Cerebellum (tissue), 4 donors: ENCODE measurements at places on chromosomes 2 and 18. TPM values are rescaled to one million over a fixed set of nuclear protein-coding genes. Genes with fewer than 3 reads are reported as not detected.

CFC1B gene
- total RNA-seq = not detected

LYG2 gene
- total RNA-seq = not detected

BCS1L gene
- total RNA-seq = 15.2 TPM

HOXD3 gene
- total RNA-seq = not detected

EFEMP1 gene
- 25.0 TPM for total RNA-seq

DNA sequence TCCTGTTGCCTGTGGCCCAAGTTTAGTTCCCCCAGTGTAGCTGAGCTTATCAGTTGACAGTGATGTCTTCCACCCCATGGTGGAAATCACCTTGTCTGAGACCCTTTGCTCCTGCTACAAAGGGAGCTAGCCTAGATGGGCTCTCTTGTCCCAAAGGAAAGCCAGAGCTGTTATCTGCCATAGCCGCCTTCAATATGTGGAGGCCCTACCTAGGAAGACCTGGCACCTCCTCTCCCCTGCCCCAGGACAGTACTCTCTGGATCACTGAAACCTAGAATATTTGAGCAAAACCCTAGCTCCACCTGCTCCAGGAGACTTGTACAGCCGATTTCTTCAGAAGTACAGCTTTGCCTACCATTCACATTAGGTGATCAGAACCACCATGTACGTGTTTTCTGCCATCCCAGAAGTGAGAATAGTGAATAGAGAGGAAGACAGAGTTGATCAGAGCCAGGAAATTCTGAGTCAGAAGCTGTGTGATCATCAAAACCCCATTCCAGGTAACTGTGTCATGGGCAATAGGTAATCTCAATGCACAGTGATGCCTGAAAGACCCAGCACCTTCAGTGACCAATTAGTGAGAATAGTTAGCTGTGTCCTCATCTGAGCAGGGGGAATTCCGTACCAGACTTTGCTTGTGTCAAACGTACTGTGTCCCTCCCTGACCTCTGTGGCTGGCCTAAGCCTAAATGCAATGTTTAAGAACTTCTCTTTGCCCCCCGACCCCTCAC lies 138.4 kb upstream of the ALPP start:
- no peak for DNase-seq

DNA sequence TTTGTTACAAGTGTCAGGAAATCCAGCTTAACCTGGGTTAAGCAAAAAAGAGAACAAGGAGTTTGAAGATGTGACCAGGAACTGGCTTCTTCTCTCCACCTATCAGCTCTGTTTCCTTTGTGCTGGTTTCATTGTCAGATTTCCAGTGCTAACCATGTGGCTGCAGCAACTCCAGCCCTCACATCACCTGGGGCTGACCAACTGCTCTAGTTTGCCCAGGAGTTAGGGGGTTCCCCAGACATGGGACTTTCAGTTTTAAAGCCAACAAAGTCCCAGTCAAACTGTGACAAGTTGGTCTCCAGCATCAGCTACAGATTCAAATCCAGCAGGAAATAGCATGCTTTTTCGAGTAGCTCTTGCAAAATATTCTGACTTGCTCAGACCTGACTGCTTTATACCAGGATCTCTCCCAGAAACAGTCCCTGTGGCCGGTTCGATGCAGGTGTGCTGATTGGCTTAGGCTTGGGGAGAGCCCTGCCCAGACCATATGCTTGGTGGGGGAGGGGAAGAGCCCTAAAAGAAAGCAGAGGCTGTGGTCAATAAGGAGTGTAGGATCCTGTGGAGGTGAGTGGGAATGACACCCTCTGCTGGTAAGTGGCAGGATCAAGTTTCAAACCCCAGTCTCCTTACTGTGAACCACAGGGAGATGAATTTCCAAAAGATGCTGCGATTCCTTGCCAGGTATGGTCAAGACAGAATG lies 49.5 kb downstream of the KCNE4 start:
- DNase-seq = no peak

GRCh38 chr2:64311948-64312621 lies 141.9 kb upstream of the LGALSL start:
- peak; percentile 69 for DNase-seq

DNA sequence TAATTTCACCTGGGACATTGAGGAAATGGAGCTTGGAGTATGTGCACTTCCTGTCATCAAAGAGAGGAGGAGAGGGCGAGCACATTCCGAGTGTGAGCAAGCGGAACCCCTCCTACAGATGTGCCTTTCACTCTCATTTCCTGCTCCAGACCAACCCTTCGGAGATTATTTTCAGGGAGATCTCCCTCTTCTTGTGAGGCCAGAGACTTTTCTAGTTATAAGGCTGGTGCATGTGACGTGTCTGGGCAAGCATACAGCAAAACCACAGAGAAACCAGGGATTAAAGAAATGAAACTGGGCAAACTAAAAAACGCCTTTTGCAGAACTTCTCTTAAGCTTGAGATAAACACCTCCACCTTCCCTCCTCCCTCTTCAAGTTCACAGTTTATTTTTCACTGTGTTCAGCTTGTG lies 409.2 kb upstream of the TCF4 start:
- DNase-seq = no peak

DNA sequence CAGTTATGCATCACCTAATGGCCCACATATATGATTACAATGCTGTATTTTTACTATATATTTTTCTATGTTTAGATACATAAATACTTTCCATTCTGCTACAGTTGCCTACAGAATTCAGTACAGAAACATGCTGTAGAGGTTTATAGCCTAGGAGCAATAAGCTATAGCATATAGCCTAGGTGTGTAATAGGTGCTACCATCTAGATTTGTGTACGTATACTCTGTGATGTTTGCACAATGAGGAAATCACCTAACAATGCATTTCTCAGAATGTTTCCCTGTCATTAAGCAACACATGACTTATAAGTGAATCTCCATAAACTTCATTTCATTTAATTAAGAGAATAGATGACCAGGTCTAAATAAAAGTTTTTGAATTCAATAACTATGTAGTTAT lies 43.5 kb downstream of the SLC38A11 start:
- DNase-seq = no peak

- no peak for DNase-seq
Observed at GRCh38 chr18:5297597-5297996, 2.1 kb upstream of the ZBTB14 start.

DNA sequence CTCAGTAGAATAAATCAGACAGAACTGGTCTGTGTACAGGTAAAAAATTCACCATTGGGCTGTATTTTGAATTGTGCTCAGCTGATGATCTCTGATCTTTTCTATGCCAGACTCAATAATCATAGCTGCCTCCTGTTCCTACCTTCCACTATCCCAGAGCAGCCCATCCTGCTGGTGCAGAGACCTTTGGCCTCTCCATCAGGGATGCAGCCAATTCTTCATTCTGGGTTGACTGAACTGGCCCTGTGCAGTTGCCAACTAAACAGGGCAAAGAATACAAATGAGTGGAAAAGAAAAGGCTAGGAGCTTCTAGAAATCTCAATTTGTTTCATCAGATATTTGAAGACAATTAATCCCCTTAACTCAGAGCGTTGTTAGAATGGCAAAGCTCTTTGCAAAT lies 1781.3 kb upstream of the CELF4 start:
- no peak for DNase-seq

GRCh38 chr2:147636886-147637285 lies 207.9 kb upstream of the ACVR2A start:
- DNase-seq = no peak

- no peak for DNase-seq
Observed at GRCh38 chr18:77206676-77207374, 42.8 kb upstream of the GALR1 start.

DNA sequence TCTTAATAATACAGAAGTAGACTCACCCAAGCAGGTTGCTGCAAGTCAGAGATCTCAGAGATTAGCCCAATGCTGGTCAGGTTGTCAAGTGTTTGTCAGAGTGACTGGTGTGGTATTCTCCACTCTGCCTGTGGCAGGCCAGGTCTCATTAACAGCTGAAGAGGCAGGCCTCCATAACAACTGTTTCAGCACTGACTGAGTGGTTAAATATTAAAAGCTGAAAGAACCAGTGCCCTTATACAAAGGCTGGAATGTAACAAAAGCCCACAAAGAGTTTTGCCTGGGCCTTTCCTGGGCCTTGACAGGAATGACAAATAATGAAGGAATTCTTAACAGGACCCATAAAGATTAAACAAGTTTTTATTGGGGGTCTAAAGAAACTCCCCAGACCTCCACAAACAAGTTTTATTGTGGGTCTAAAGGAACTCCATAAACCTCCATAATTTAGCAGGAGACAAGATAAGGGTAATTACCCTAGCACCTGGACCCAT lies 26.8 kb downstream of the SULT1C2 start:
- DNase-seq = no peak

DNA sequence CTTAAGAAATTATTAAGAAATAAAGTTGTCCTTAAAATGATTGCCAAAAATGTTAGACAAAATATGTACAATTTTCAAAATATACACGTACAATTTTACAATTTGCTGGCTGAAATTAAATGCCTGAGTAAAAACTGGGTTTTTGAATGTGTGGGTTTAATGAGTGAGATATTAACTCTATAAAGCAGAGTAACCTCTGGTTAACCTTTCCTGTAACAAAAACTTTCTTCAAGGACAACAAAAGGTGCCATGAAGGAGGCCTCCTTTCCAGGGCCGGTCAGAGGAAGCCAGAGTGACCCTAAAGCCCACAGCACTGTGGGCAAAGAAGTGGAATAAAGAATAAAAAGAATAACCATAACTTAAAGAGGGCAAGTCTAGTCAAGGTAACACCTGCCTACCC lies 16.5 kb upstream of the MAL start:
- no peak for DNase-seq

DNA sequence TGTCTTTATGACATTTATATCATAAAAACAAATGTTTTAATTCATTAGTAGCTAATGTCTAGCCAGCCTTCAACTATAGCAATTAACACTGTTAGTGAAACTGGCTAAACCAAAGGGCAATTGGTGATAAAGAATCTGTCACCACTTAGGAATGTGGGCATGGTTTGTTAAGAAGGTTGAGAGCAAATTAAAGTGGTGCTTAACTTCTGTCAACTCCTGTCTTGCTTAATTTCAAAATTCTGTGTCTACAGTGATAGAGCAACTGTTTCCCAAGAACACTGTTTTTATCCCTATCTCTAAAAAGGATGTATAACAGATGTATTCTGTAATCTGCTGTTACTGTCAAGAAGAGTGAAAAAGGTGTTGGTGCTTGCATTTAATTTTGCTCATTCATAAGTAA lies 36.5 kb downstream of the CFAP36 start:
- DNase-seq = no peak

DNA sequence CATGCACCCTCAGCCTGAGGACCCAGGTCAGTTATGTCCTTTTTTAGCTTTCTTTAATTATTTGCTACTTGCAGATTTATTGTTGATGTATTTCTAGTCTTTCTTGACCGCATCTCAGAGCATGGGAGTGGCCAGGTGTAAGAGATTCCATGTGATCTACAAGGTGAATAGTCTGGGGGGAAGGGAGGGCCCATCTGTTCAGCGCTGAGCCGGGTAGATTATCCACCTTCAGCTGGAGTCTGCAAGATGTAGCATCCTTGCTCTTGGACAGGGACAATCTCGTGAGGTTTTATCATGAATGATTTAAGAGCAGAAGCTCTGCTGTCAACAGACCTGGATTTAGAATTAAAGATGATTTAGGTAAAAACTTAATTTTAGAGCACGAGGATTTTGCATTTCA lies 12.0 kb upstream of the DGKD start:
- DNase-seq = no peak

GRCh38 chr2:234374736-234375135 lies 122.1 kb downstream of the ARL4C start:
- DNase-seq = no peak
